M059J (cell line): ENCODE measurements at places on chromosomes 6 and 20. TPM values are rescaled to one million over a fixed set of nuclear protein-coding genes. Genes with fewer than 3 reads are reported as not detected.

Gene IL17A
- total RNA-seq: not detected in 2 replicates

Gene ELOVL2
- 6.2 and 7.1 TPM in 2 replicates for total RNA-seq

Gene OTOR
- total RNA-seq: not detected in 2 replicates

Gene NHSL1
- total RNA-seq: 6.2 and 10.1 TPM in 2 replicates

Gene GHRH
- not detected in 2 replicates for total RNA-seq

Gene ZSCAN23
- 8.2 and 16.2 TPM in 2 replicates for total RNA-seq

Gene NOX3
- not detected in 2 replicates for total RNA-seq

Gene KIAA1755
- total RNA-seq: 1.8 and 3.8 TPM in 2 replicates

Gene BCAS1
- total RNA-seq: 0.07 TPM in 1 of 2 replicates, not detected in the other

Gene WFDC2
- total RNA-seq: not detected in 2 replicates

Gene KHDRBS2
- total RNA-seq: not detected in 2 replicates

Gene WFDC10B
- total RNA-seq: not detected in 2 replicates

Gene GLO1
- 402 and 419 TPM in 2 replicates for total RNA-seq

Gene TRIM15
- total RNA-seq: not detected in 2 replicates

Gene CCDC170
- total RNA-seq: not detected in 2 replicates

Gene WTAP
- 79.6 and 106 TPM in 2 replicates for total RNA-seq

Gene TTLL9
- total RNA-seq: not detected in 2 replicates

Gene MYMX
- not detected in 2 replicates for total RNA-seq

Gene CST4
- total RNA-seq: 1.1 TPM in 1 of 2 replicates, not detected in the other

Gene SLC17A3
- not detected in 2 replicates for total RNA-seq

Gene TOX2
- 6.1 and 8.4 TPM in 2 replicates for total RNA-seq

Gene SNX14
- total RNA-seq: 151 and 175 TPM in 2 replicates

Gene EYS
- total RNA-seq: 0.17 and 0.99 TPM in 2 replicates

Gene HRH3
- not detected in 2 replicates for total RNA-seq

Gene MYLK2
- total RNA-seq: 0.15 and 0.44 TPM in 2 replicates
